ENCODE measurements at places on chromosomes 16 and 17. TPM values are rescaled to one million over a fixed set of nuclear protein-coding genes. Genes with fewer than 3 reads are reported as not detected.

DNA sequence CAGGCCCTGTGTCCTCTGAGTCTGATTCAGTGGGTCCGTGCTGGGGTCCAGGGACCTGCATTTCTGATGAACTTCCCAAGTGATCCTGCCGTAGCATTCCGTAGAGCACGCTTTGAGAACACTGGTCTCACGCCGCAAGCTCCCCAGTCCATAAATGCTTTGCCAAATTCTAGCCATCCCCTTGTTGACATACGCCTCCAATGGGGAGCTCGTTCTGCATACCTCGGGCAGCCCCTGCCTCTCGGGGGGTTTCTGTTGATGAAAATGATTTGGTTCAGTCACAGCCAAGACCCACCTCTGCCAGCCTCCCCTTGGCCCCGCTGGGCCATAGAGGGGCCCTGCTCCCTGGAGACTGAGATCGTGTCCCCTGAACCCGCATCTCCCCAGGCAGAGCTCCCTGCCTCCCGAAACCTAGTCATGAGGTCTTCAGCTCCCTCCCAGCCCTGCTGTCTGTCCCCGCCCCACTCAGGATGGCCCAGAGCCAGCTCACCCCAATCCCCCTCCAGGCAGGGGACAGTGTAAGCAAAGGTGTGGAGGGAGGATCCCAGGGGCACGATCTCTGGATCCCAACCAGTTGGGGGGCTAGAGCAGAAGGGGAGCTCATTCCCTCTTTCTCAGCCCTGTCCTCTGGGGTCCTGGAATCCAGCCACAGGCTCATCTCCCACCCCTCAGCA is 16.2 kb upstream of the SPNS2 start:
- no peak for DNase-seq

The APOH gene
- not detected for polyA plus RNA-seq

DNA sequence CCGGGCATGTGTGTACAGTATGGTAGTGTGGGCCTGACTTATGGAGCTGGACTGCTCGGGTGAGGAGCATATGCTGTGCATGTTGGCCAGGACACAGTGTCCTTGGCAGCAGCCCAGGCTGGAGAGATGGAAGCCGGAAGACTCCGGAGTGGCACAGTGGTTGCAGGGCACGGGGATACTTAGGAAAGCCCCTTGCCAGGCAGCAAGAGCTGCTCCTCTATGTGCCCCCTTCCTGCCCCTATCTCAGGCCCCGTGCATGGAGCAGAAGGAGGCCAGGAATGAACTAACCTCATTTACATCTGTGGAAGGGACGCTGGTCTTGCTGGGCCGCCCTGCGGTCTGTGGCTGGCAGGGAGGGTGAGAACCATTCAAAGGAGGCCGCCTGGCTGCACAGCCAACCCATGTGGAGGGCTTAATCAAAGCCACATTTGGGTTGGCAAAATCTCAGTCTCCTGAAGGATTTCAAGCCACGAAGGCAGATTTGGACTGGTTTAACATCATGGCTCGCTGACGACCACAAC is 32.2 kb upstream of the RCVRN start:
- no peak for DNase-seq

The SCNN1B gene
- polyA plus RNA-seq = 0.82 TPM

Measured in GM12878 (cell line).